Suppressor macrophage treated with lipopolysaccharide for 1 hour (primary cell): ENCODE measurements at places on chromosomes 5 and 9.

DNA sequence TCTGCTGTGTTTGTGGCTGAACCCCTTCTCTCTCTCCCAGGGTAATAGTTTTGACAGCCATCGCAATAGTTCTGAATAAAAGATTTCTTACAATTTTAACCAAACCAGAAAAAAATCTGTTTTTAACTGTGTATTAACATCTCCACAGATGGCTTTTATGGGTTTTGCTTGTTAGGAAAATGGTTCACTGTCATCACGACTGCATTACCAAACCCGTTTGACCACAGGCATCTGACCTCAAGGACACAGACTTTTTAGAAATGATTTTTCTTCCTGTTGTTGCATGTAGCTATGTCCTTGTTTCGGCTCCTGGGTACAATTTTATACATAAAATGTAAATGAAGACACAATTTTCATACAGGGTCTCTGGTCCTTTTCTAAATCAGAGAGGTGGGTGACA is 316.1 kb downstream of the IRX1 start:
- DNase-seq, result no peak

DNA sequence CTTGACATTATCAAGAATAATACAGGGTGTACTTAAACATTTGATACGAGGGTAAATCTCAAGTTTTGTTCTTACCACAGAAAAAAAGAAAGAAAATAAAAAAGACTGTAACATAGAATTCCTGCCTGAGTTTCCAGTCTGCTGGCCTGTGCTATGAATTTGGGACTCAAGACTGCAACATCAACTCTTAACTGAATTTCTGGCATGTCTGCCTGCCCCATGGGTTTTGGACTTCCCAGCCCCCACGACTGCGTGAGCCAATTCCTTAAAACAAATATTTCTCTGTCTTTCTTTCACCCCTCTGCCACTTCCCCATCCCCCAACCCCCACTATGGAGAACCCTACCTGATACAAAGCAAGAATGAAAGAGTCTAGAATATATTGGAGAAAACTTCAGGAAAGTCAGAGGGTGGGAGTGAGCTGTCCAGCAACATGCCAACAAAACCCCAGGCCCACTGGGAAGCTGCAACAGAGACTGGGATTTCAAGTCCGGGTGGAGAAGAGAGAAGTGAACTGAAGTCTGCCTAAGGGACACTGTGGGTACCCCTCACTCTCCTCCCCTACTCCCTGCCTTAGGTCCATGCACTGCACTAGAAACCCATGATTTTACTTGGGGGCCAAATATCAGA is 43.0 kb downstream of the MARCHF3 start:
- DNase-seq, result no peak

DNA sequence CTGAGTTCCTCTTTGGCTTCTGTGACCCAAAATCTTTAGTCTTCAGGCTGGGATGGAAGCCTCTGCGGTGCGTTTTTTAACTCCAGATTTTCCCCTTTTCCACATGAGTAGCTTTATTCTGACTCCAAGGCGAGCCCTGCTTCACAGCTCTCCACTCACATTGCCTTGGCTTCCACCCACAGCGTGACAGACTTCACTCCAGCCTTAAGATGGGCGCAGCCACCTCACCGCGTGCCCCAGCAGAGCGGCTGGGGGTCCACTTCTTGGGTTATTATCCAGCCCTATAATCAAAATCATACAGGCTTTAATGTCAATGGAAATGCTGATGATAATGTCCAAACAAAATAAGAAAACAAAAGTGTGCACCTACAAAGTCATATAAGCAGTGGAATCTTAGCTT is 1.2 kb downstream of the EXOC3 start:
- no peak for DNase-seq

- peak; percentile 35 for DNase-seq
These were observed 20.8 kb downstream of the STKLD1 start for GRCh38 chr9:133396952-133397351.

- DNase-seq, result no peak
These were observed 16.3 kb downstream of the FAM163B start for GRCh38 chr9:133592731-133593409.

DNA sequence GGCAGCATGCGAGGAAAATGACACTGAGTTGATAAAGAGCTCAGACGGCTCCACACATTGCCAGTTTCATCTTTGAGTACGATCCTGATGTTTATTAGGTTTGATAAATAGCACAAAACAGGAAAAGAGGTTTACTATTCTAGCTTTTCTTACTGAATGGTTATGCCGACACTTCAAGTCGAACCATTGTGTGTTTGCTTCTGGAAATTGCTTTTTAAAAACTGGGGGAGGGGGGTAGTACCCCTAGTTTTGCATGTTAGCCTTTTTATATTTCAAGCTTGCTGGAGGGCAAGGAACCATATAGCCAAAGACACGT is 5.2 kb downstream of the PTCH1 start:
- DNase-seq, result no peak

DNA sequence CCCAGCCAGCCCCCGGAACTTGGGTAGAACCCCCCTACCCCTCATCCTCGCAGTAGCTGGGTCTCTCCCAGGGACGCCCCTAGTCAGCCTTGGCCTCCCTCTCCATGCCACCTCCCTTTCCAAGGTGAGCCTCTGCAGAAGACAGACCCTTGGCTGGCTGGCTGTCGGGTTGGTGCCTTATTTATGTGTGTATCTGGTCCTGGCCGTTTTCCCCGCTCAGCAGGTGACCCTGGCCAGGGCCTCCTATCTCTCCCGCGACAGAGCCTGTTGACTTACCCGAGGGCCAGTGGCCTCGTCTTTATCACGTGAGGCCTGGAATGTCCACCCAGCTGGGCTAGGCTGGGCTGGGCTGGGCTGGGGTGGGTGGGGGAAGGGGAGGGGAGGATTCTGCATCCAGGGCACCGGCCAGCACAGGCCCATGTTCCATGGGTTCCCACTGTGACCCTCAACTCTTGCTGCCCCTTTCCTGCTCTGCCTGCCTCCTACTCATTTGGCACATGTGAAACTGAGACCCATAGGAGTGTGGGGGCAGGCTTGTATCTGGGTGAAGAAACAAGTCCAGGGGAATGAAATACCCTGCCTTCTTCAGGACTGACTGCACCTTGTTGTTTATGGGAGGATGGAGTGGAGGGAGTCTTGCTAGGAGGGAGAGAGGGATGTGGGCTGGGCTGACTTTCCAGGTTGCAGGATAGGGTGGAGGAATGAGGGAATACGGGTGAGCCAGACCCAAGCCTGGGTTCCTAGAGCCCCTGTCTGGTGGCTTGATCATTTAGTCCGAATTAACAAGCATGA is 3.1 kb downstream of the CXXC5 start:
- peak; percentile 55 for DNase-seq

GRCh38 chr5:68329554-68330255 is 114.1 kb downstream of the PIK3R1 start:
- peak; percentile 72 for DNase-seq
